T-cell (primary cell): ENCODE measurements at places on chromosomes 7 and 10. TPM values are rescaled to one million over a fixed set of nuclear protein-coding genes. Genes with fewer than 3 reads are reported as not detected.

The VWC2 gene
- total RNA-seq, result not detected

The HACD1 gene
- 0.61 TPM for total RNA-seq

DNA sequence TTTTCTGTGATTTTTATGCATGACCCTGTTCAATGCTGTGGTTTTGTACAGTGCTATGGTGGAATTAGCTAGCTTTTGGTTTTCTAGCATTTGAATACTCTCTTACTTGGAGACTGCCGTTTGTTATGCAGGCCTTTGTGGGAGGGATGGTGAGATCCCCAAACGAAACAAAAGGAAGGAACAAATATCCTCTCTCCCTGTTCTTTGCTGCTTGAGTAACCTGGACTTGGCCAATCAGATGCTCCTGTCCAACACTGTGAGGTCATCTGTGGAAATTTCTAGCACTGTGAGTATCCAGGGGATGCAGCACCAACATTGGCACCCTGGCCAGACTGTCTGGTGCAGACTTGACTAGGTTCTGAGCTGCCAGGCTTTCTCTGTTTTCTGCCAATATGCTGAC lies 314.4 kb downstream of the ANKRD30A start:
- DNase-seq, result no peak
- H3K4me3 ChIP-seq, result no peak overlapping the region
- H3K4me1 ChIP-seq, result no peaks in the 10 kb centered on the region
- no peaks in the 10 kb centered on the region for H3K27me3 ChIP-seq
- no peaks in the 10 kb centered on the region for H3K36me3 ChIP-seq

GRCh38 chr7:102081244-102081627 lies 205.4 kb upstream of the SH2B2 start:
- no peak overlapping the region for H3K27ac ChIP-seq

The MAPK8 gene
- 46.4 TPM for total RNA-seq

The ELAPOR2 gene
- total RNA-seq, result 6.0 TPM

The RNF148 gene
- total RNA-seq, result not detected

The C10orf62 gene
- not detected for total RNA-seq

The STMP1 gene
- 21.5 TPM for total RNA-seq

The GIMAP8 gene
- total RNA-seq, result 54.6 TPM

The RRP12 gene
- total RNA-seq, result 25.9 TPM

DNA sequence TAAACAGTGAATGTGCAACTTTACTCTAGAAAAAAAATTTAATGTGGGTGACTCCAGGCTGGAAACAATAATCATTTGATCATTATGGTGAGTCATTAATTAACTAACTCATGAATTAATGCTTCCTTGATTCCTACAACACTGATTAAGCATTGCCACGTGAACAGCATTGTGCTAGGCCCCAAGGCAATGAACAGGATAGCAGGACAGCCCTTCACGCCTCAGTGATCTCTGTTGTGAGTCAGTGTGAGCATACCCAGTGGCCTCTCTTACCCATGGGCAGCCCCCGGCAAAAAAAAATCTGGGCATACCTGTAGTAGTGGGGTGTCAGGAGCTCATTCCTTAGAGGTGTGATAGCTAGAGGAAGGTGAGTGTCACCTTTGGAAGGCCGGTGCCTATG lies 76.0 kb downstream of the DENND2A start:
- H3K27ac ChIP-seq, result no peak overlapping the region
- H3K4me1 ChIP-seq, result no peaks in the 10 kb centered on the region
- no peaks in the 10 kb centered on the region for H3K36me3 ChIP-seq
- DNase-seq, result no peak

DNA sequence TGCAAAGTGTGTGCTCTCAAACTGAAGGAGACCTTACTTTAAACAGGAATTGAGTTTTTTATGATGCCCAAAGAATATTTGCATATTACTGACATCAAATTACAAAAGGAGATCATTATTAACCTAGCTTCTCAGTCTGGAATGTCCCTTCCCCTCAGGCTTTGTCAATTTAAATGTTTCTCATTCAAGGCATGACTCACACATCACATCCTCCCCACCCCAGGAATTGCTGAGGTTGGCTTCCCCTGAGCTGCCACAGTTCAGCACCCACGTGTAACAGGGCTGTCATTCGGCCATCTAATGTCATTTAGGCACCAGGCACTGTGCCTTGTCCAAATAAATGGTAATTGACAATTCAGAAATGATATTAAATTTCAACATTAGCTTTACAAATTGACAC lies 305.9 kb upstream of the MGMT start:
- H3K36me3 ChIP-seq, result no peaks in the 10 kb centered on the region
- H3K4me3 ChIP-seq, result no peak overlapping the region
- no peaks in the 10 kb centered on the region for H3K4me1 ChIP-seq

- no peaks in the 10 kb centered on the region for H3K36me3 ChIP-seq
- H3K4me1 ChIP-seq, result no peaks in the 10 kb centered on the region
- H3K4me3 ChIP-seq, result no peak overlapping the region
- H3K27me3 ChIP-seq, result no peaks in the 10 kb centered on the region
- no peak overlapping the region for H3K27ac ChIP-seq
Observed at GRCh38 chr10:34254596-34254995, 560.5 kb downstream of the PARD3 start.

- peaks cover 4% of the 10 kb centered on the region for H3K36me3 ChIP-seq
- H3K27me3 ChIP-seq, result no peaks in the 10 kb centered on the region
- H3K4me1 ChIP-seq, result peaks cover 55% of the 10 kb centered on the region
Observed at GRCh38 chr7:6480323-6480660, 32.5 kb upstream of the DAGLB start.

- peaks cover 5% of the 10 kb centered on the region for H3K36me3 ChIP-seq
- DNase-seq, result no peak
- peaks cover 3% of the 10 kb centered on the region for H3K27me3 ChIP-seq
- H3K27ac ChIP-seq, result no peak overlapping the region
- peaks cover 2% of the 10 kb centered on the region for H3K4me1 ChIP-seq
- no peak overlapping the region for H3K4me3 ChIP-seq
Observed at GRCh38 chr7:151122276-151122675, 36.0 kb downstream of the AGAP3 start.

- no peaks in the 10 kb centered on the region for H3K4me1 ChIP-seq
- no peaks in the 10 kb centered on the region for H3K27me3 ChIP-seq
- DNase-seq, result no peak
- no peak overlapping the region for H3K27ac ChIP-seq
- no peaks in the 10 kb centered on the region for H3K36me3 ChIP-seq
Observed at GRCh38 chr10:67114945-67115344, 189.1 kb downstream of the LRRTM3 start.

- DNase-seq, result no peak
- no peak overlapping the region for H3K27ac ChIP-seq
- no peaks in the 10 kb centered on the region for H3K4me1 ChIP-seq
- no peaks in the 10 kb centered on the region for H3K36me3 ChIP-seq
Observed at GRCh38 chr10:11902646-11903045, 79.5 kb downstream of the PROSER2 start.

GRCh38 chr7:8068892-8069686 lies 100.5 kb downstream of the GLCCI1 start:
- H3K4me1 ChIP-seq, result no peaks in the 10 kb centered on the region
- no peak overlapping the region for H3K4me3 ChIP-seq
- peaks cover 11% of the 10 kb centered on the region for H3K36me3 ChIP-seq
- no peaks in the 10 kb centered on the region for H3K27me3 ChIP-seq
- DNase-seq, result no peak

GRCh38 chr7:14666304-14666703 lies 236.2 kb downstream of the DGKB start:
- no peaks in the 10 kb centered on the region for H3K4me1 ChIP-seq
- H3K4me3 ChIP-seq, result no peak overlapping the region
- H3K27ac ChIP-seq, result no peak overlapping the region
- H3K27me3 ChIP-seq, result no peaks in the 10 kb centered on the region
- DNase-seq, result no peak

- no peaks in the 10 kb centered on the region for H3K36me3 ChIP-seq
- H3K4me1 ChIP-seq, result peaks cover 8% of the 10 kb centered on the region
- no peak for DNase-seq
- H3K27me3 ChIP-seq, result peaks cover 18% of the 10 kb centered on the region
Observed at GRCh38 chr7:151311294-151311864, 30.2 kb upstream of the NUB1 start.

GRCh38 chr10:125156739-125157480 lies 3.5 kb downstream of the CTBP2 start:
- no peak overlapping the region for H3K27ac ChIP-seq
- H3K27me3 ChIP-seq, result peaks cover 45% of the 10 kb centered on the region
- DNase-seq, result no peak
- peaks cover 2% of the 10 kb centered on the region for H3K4me1 ChIP-seq
- no peaks in the 10 kb centered on the region for H3K36me3 ChIP-seq
- H3K4me3 ChIP-seq, result no peak overlapping the region

- H3K36me3 ChIP-seq, result no peaks in the 10 kb centered on the region
- no peak overlapping the region for H3K4me3 ChIP-seq
- no peaks in the 10 kb centered on the region for H3K27me3 ChIP-seq
- no peaks in the 10 kb centered on the region for H3K4me1 ChIP-seq
- DNase-seq, result no peak
Observed at GRCh38 chr7:38393874-38394273, 120.4 kb upstream of the TARP start.

The PAX4 gene
- not detected for total RNA-seq

DNA sequence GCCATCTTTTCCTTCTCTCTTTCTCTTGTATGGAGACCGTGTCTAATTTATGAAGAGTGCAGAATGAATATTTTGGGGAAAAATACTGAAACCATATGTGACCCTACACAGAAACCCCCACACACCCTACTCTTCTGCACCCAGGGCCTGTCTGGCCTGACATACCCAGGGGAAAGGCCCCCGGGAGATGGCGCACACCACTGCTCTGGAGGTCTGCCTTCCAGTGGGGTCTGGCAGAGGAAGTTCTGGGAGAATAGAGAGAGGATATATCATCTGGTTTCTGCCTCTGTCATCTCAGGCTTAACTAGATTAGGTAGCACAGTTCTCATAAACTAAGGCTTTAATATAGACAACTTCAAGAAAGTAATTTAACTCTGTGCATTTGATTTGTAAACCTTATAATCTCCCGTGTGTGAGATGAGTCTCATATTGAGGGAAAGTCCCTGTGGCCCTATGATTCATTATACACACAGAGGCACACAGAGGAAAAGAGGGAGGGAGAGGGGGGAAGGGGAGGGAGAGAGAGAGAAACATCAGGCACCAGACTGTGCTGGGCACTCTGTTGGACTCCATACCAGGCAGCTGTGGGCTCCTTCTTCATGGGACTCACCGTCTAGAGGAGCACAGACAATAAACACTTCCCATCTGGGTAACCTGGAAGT lies 123.3 kb downstream of the AOAH start:
- H3K27me3 ChIP-seq, result no peaks in the 10 kb centered on the region
- DNase-seq, result no peak
- H3K27ac ChIP-seq, result no peak overlapping the region
